Activated gamma-delta T cell treated with anti-CD3 and anti-CD28 coated beads, Interleukin-2, amount 50 U/mL, for 16 hours (primary cell): ENCODE measurements at places on chromosomes 11 and 22.

- no peak for DNase-seq
Measured at GRCh38 chr11:88012456-88012855, 162.8 kb downstream of the RAB38 start.

DNA sequence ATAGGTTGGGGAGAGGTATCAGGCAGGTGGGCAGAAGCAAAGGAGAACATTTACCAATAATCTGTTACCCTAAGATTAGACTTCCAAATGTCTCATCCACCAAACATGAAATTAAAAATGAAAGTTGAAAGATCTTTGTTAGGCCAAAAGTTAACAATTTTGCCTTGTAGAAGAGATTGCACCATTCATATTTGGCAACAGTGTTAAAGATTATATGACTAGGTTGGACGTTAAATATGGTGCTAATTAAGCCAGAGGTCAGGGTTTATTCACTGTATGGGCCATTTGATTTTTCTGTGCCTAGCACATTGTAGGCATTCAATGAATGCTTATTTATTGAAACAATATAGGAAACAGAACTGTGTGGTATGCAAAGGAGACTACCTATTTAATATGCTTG, 126.1 kb upstream of the SLC5A12 start:
- no peak for DNase-seq

DNA sequence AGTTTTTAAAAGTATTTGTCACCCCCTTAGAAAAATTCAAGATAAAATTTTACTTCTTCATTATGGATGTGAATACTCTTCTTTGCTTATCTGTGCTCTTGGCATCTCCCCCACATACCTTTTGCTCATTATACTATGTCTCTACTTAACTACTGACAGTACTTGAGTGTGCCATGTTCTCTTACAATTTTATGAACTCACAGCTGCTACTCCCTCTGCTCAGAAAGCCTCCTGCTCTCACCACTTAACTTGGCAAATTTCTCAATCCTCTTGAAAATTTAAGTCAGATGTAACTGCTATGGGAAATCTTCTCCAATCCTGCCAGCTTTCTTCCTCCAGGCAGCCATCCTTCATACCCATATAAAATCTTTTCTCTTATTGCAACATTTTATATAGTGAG, 163.4 kb downstream of the CNTN5 start:
- DNase-seq = no peak

DNA sequence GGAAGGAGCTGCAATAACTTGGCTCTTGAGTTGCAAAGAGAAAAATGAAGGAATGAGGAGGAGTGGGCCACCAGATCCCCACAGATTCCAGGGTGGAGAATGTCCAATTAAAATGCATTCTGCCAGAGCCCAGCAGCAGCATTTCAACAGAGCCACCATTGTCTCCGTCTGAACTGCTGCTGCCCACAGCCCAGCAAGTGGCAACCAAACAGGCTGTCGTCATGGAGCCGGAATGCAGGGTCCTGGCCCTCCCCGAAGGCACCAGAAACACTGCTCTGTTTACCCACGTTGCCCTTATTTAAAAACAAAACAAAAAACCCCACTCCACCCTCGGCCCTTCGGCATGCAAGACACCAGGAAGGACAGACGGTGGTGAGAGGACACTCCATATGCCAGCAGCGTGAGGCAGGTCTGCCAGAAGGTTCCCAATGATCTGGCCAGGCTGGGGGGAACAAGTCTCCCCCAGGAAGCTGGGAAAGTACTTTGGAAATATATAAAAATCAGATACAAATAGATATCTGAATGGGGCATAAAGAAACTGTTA, 32.5 kb downstream of the PLEKHA7 start:
- no peak for DNase-seq

GRCh38 chr11:70510571-70510970, 112.2 kb downstream of the CTTN start:
- no peak for DNase-seq

DNA sequence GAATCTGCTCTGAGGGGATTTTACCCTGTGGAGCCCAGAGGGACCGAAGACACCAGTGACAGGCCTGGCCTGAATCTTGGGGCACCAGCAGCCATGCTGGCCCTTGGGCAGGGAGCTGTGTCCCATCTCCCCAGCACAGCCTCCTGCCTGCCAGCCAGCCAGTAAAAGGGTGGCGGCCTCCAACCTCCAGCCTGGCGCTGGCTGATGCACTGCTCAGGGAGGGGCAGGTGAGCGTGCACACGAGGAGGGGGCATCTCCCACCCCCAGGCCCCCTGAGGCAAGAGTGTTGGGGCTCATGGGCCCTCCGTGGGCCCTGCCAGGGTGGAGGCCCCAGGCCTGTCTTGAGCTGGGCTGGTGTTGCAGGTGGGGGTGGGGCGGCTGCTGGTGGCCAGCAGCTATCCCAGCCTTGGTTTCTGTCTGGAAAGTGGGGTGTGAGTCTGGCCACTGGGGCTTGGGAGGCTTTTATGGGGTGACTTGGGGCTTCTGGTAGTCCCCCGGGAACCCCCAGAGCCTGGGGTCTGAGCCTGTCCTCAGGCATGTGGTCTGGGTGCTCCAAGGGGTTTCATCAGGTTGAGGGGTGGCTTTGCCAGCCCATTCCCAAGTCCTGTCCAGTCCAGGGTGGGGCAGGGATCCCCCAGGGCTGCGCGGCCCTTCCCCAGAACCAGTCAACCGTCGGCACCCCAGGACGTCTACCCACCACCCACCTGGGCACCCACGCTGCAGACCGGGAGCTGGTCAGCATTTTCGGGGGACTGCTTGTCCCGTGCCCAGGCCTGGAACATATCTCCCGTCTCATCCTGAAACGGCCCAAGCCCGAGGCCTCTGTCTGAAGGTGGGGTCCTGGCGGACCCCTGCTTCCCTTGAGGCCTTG, 17.8 kb downstream of the TSPAN4 start:
- DNase-seq = no peak

- DNase-seq = no peak
Measured at GRCh38 chr11:114290503-114291235, 5.5 kb upstream of the NNMT start.

- DNase-seq = no peak
Measured at GRCh38 chr11:111209543-111210355, 35.8 kb upstream of the POU2AF2 start.

- no peak for DNase-seq
Measured at GRCh38 chr11:504053-504993, 2.7 kb downstream of the RNH1 start.

- DNase-seq = no peak
Measured at GRCh38 chr22:39456522-39457197, at the start of gene MGAT3. Gene MGAT3 (plus strand): TSS chr22:39457012. CDS start chr22:39487348, 30,336 bp downstream.

- no peak for DNase-seq
Measured at GRCh38 chr22:36244522-36245391, 5.4 kb upstream of the APOL2 start.

- DNase-seq = no peak
Measured at GRCh38 chr22:36218648-36219193, 17.1 kb upstream of the APOL4 start.

DNA sequence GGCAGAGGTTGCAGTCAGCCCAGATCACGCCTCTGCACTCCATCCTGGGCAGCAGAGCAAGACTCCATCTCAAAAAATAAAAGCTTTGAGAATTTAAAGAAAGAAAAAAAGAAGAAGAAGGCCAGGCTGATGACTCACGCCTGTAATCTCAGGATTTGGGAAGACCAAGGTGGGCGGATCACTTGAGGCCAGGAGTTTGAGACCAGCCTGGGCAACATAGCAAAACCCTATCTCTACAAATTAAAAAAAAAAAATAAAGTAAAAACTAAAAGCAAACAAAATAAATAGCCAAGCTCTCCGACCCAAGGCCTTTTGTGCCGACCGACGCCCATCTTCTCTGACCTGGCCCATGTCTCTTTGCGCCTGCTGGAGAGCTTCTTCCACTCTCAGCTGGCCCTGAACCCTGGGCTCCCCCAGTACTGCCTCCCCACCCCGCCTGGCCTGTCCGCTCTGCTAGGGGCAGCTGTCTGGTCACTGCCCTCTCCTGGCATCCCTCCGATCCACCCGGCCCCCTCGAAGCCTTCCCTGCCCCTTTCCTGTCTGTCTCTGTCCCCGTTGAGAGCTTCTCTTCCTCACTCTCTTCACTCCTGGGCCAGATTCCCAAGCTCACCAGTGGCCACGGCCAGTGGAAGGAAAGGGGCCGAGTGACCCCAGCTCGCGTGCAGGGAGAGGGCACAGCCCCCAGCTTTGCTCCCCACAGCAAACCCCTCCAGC, 4.8 kb upstream of the LSP1 start:
- DNase-seq = no peak

GRCh38 chr22:45934659-45935341, 42.2 kb downstream of the WNT7B start:
- DNase-seq = no peak

DNA sequence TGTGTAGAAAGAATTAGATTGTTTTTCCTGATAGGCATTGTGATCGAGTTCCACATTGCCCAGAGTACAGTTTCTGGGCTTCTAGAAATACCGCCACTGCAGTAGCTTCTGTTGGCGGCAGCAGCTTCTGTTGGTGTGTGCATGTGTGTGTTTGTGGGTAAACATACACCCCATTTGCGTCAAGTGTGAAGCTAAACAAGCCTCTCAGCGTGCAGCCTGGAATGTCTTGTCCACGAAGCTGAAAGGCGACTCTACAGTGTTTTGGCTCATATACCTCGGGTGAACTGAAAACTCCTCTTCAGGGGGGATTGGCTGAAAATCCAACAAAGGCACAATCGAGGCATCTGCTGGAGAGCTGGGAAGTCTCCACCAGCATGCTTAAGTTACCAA, 112.0 kb upstream of the E2F8 start:
- no peak for DNase-seq

- no peak for DNase-seq
Measured at GRCh38 chr22:29773233-29773632, 6.1 kb downstream of the UQCR10 start.

- DNase-seq = no peak
Measured at GRCh38 chr11:19077965-19078364, 17.4 kb upstream of the MRGPRX2 start.
